ENCODE measurements at places on chromosomes 3 and 15. TPM values are rescaled to one million over a fixed set of nuclear protein-coding genes. Genes with fewer than 3 reads are reported as not detected.

ERICH6 gene
- total RNA-seq, result not detected

FMN1 gene
- 12.5 TPM for total RNA-seq

- peak overlapping the region; percentile 57 for H3K27ac ChIP-seq
- no peak overlapping the region for H3K4me3 ChIP-seq
- peaks cover 32% of the 10 kb centered on the region for H3K4me1 ChIP-seq
- DNase-seq, result no peak
- no peaks in the 10 kb centered on the region for H3K36me3 ChIP-seq
Measured at GRCh38 chr3:13544293-13544831, 4.6 kb upstream of the FBLN2 start.

DNA sequence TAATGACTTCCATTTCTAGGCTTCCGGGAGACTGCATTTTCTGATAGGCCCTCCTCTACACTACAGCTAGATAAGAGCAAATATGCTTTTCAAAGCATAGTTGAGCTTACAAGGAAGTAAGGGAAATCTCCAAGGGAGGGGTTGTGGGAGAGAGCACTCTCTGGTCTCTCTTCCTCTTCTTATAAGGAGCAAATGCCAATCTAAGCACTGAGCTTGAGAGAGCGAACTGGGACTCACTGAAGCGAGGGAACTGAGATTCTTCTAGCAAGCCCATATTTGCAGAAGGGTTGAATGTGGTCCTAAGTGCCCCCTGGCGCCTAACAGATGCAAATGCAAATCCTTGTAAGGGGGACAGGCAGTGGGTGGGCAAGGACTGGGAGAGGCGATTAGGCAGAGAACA lies 164.8 kb downstream of the ERC2 start:
- no peaks in the 10 kb centered on the region for H3K27me3 ChIP-seq
- H3K27ac ChIP-seq, result no peak overlapping the region
- DNase-seq, result no peak
- peaks cover 6% of the 10 kb centered on the region for H3K4me1 ChIP-seq

DNA sequence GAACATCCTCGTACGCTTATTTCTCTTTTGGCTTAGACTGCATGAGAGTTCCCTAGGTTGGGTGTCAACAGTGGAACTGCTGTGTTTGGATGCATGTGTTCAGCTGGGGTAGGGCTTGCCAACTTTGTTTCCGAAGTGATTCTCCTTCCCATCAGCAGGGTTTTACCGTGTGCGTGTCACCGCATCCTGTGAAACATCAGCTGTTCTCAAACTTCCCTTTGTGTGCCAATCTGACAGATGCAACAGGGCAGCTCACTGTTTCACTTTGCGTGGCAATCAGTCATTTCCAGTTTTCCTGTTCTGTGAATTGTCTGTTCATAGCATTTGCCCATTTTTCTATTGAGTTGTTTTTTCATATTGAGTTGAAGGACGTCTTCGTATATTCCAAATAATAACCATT lies 218.8 kb downstream of the VPS13C start:
- no peak for DNase-seq
- no peak overlapping the region for H3K27ac ChIP-seq
- peaks cover 7% of the 10 kb centered on the region for H3K27me3 ChIP-seq
- H3K4me3 ChIP-seq, result no peak overlapping the region

Measured in esophagus muscularis mucosa (tissue), 4 donors.